ENCODE measurements at places on chromosomes 16 and 17.
A peak's percentile ranks its signal among the peaks of the same experiment; 100 is the strongest.

- DNase-seq = no peak
Observed at GRCh38 chr17:32828822-32829221, 48.1 kb downstream of the MYO1D start.

GRCh38 chr17:27989046-27989445 lies 53.4 kb upstream of the NLK start:
- no peak for DNase-seq

DNA sequence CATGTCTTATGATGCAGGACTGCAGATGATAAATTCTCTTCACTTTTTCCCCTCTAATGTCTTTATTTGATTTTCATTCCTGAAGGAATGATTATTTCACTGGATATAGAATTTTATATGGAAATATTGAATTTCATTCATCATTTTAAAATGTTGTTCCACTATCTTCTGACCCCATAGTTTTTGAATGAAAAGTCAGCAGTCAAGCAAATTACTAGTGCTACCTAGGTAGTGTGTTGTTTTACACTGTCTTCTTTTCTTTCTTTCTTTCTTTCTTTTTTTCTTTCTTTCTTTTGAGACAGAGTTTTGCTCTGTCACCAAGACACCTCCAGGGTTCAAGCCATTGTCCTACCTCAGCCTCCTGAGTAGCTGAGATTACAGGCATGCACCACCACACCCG lies 76.9 kb downstream of the WSB1 start:
- DNase-seq = no peak

DNA sequence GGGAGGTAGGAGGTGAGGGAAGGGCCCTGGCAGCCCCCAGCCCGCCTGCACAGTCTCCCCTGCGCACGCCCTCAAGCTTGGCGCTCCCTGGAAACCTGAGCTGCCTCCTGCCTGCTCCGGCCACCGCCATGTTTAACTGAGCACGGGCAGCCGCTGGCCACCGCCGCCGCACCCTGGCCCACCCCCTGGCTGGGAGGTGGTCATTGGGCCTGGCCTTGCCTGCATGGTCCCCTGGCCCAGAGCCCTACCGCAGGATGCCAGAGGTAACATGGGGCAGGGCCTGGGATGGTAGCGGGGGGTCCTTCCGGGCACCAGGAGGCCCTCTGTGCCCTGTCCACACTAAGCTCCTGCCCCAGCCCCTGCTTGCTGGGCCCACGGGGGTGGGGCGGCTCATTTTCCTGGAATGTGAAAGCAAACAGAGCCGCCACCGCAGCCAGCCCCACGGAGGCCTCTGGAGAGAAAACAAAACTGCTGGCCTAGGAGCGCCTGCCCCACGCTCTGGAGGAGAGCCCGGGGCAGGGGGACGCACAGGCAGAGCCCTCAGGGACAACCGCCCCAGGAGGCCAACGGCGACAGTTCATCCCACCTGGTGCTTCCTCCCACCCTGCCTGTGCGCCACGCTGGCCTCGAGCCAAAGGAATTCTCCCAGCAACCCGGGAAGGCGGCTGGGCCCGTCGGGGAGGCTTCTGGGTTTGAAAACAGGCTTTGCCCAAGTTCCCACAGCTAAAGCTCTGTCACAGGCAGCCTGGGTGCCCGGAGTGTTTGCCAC lies 8.9 kb downstream of the NHERF2 start:
- peak; percentile 90 for DNase-seq

DNA sequence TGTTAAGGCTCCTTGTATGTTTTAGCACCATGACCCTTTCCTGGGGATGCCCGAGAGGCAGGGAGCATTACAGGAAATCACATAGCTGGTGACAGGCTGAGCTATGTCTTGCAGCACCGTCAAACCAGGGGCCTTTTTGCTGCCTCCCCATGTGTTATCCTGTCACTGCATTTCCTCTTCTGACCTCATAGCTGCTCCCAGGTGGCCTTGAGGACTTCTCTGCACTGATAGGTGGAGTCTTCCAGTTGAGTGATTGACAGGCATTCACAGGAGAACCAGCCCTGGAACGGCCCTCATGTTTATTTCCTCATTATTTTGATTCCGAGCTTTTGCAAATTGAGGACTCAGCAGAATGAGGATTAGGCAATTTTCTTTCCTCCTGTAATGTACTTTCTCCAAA lies 349.6 kb downstream of the HAPSTR1 start:
- no peak for DNase-seq
